ENCODE measurements at places on chromosomes 12 and 14.

- no peak for DNase-seq
Observed at GRCh38 chr12:25186038-25186787, 8.7 kb downstream of the DNAI7 start.

DNA sequence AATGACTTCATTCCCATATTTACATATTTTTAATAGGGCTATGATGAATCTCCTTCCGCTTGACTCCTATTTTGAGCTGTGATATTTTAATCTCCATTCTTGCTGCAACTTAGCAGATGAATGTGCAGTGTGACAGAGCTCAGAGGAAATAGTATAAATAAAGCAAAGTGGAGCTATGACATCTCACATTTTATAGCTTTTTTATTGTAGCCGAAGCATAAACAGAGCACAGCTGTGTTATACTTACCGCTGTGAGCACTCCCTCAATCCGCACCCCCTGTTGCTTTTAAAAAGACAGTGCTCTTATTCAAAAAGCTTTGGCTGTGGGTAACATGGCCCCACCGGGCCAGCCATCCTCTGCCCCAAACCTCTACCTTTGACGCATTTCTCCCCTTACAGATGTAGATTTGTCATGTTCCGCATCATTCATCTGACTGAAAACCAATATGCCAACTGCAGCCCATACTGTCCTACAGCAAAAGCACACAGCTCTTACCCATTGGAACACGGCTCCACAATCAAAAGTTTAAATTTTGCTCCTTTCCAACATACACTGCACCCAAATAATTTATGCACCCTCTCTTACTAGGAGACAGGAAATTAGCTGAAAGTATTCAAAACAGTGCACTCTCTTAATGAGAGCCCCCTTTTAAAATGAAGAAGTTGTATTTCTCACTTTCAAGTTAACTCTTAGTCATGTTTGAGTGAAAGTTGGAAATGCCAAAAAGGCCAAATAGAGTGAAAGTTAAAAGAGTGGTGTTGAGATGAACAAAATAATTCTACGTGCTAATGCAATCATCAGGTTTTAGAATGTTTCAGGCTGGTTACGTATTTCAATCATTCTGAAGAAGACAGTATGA is 429.3 kb upstream of the SOX5 start:
- no peak for DNase-seq

GRCh38 chr14:79275292-79275655 is 936.0 kb downstream of the DIO2 start:
- DNase-seq = no peak

GRCh38 chr14:76644855-76645518 is 116.3 kb upstream of the VASH1 start:
- no peak for DNase-seq

DNA sequence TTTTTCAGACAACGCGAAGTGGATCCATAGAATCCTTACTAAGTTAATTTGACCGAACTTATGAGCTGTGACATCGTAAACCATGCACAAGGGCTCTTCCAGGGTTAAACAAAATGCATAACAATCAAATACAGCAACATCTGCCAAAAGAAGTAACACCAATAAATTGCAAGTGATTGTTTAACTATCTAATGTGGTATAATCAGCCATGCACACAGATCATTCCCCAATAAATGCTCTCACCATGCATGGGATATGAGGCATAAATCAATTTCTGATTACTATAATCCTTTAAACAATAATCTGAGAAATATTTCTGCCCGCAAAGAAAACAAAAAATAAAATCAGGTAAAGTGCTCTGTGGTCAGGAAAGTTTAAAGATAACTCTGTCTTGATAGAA is 7.7 kb upstream of the PLEKHG7 start:
- no peak for DNase-seq

DNA sequence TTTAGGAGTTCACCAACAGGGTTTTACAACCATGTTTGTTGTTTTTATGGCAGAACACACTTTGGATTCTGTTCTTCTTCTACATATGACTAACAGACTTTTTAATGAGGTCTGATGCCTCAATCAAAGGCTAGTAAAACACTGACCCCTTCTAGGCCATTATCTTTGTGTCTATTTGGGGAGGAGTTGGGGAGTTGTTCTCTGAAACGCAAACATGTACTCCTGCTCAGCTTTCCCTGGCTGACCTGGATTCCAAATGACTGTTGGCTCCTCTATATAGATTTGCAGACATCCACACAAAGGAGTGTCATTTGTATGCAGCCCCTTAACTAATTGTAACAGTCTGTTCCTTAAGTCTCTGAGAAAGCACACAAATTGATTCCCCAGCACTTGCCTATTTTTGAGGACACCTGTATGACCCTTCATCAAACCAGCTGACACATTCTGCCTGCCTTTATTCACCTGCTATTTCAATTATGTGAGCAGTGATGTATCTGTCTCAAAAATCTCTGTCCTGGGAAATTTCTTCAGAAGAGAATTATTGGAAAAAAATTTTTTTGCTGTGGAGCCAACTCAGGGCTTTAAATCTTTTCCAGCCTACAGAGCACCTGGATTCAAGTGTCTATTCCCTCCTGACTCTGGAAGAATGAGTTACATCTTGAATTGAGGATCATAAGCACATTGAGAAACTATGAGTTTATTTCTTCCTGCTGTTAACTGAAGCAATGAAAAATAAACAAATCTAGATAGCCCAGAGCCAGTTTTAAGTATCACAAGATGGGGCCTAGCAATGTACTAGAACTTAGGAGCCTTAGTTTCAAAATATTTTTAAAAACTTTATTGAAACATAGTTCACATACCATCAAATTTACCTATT is 417.2 kb downstream of the RAD51B start:
- no peak for DNase-seq

GRCh38 chr14:94041551-94042346 is 15.6 kb downstream of the OTUB2 start:
- no peak for DNase-seq

DNA sequence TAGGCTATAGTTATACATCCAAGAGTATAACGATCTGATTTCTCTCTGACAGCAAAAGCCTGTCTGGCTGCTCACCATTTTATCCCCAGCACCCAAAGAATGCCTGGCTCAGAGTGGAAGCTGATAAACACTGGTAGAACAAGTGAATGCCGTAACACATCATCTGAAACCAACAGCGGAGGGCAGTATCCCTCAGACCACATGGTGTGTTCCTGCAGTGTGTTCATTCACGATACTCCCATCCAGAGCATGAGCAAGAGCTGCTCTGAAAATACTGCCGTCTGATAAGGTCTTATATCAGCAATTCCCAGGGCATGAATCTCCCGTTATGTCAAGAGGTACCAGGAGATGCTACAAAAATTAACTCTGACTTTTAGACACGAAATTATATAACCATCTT is 95.9 kb downstream of the TTC7B start:
- no peak for DNase-seq

- no peak for DNase-seq
Observed at GRCh38 chr14:58107041-58107440, 45.0 kb downstream of the ARMH4 start.

- no peak for DNase-seq
Observed at GRCh38 chr14:77092676-77093075, 5.4 kb upstream of the CIPC start.

DNA sequence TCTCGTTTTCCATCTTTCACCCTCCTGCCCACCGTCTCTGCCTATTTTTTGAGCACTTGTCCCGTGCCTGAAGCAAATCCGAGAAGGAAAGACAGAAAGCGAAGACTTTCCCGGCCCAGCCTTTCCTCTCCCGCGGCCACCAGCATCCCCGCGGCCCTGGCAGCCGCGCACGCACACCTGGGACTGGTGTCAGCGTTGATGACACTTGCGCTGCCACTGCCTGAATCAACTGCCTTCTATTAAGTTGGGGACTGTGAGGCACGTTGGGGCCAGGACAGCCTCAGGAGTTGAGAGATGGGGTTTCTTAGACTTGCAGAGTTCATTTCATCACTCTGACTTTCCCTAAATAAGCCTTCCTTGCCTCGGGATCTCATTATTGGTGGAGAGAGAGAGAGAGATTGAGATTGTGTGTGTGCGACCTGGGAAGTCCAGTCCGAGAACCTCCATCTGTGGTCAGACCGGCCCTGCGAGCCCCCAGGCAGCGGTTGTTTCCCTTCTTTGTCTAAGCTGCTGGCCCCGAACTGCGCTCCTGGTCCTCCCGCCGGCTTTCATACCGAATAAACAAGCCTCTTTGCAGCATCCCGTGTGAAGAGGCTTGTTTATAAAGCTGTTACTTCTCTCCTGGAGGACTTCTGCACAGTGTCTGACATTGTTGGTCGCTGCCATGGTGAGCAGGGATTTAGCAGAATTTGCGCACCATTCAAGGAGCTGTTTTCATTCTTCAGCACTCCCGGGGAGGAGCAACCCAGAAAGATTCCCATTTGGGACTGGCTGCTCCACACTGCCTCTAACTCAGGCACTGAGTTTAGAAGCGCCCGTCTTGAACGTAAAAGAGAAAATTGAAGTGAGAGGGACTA is 1.5 kb downstream of the PDZRN4 start:
- no peak for DNase-seq

DNA sequence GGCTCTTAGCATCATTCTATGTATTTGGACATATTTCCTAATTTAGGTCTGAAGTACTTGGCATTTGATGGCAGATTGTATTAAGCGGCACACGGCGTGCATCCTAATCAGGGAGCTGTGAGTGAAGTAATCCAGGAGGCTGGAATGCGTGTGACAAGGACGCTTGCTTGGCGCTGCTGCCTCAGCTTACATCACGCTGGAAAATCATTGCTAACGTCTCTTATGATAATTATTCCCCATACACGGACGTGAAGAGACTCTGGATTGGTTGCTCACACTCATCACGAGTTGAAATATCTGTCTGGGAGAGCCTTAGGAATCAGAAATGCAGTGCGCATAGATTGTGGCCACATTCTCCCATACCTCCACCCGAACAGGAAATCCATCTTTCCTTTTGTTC is 85.3 kb downstream of the FBXW8 start:
- no peak for DNase-seq

DNA sequence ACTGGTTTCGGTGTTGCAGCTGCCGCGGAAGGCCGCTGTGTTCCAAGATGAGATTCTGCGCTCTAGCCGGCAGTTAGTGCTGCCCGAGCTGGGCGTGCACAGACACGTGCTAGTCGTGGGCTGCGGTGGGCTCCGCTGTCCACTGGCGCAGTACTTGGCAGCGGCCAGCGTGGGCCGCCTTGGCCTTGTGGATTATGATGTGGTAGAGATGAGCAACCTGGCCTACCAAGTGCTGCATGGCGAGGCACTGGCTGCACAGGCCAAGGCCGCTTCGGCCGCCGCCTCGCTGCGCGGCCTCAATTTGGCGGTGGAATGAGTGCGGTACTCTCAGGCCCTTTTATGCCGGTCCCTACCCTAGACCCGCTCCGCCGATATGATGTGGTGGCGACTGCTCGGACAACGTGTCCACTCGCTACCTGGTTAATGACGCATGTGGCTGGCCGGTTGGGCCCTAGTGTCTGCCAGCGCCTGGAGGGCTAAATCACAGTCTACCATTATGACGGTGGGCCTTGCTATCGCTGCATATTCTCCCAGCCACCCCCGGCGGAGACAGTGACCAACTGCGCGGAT is 102.2 kb downstream of the SNAPC1 start:
- DNase-seq = no peak

DNA sequence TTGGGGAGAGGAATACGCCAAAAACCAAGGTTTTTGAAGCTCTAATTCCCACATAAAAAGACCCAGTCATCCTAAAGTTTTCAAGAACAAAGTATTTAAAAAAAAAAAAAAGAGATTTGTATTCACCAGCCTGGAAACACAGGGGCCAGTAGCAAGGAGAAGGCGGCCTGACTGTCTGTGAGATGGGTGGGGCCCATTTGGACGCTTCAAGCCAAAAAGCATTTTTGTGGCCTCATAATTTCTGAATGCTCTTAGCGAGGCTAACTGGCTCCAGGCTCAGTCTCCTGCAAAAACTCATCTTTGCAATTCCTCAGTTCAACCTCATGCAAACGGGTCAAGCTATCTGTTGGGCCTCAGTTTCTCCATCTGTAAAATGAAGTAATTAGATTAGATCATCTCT is 514.1 kb downstream of the MED13L start:
- no peak for DNase-seq

DNA sequence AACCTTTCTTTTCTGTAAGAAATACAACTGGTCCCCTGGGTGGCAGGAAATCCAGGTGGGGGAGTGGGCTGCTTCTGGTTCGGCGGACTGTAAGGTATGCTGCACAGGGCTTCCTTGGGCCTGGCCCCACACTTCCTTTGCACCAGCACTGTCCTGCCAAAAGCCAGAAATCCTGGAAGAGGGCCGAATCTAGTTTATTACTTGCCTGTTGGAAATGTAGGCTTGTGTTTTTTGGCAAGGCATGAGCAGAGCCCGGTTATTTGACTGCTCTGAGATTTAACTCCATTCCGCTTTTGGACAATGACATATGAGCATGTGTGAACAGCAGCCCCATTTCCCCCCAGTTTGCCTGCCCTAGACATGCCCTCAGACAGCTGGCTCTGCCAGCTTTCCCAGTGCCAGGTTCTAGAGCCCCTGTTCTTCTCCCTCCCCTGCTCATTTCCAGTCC is 86.6 kb downstream of the BORCS5 start:
- DNase-seq = no peak

DNA sequence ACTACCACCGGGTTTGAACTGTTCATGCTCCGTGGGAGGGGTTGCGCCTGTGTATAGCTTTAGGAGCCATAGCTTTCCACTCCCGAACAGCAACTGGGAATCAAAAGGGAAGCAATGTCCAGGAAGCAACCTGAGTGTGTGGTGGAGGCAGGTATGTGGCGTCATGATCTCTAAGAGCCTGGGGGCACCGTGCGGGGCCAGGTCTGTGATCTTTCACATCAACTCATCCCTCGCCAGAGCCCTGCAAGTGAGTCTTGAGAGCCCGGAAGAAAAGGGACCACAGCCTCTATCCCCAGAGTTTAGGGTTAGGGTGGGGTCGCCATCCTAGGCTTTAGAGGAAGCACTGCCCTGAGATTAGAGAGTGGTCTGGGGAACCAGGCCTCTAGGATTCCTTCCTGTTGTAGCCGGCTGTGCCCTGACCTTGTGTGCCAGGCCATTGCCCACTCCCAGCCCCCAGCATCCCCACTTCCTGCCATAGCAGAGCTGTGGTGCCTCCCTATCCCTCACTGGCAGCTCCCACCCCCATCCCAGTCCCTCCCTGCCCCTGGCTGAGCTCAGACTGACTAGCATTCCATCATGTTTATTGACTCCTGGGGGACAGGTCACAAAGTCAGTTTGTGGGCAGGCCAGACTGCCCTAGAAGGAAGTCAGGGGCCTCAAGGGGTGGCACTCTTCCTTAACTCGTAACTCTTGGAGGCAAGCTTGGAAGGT is 745 bp upstream of the ADCY4 start:
- no peak for DNase-seq

Measured in activated CD4-positive, CD25-positive, alpha-beta regulatory T cell treated with anti-CD3 and anti-CD28 coated beads, Interleukin-2, amount 50 U/mL, for 72 hours (primary cell).